ENCODE measurements at places on chromosomes 3 and 15. TPM values are rescaled to one million over a fixed set of nuclear protein-coding genes. Genes with fewer than 3 reads are reported as not detected.

GNAT1 gene
- total RNA-seq = not detected

PIERCE2 gene
- total RNA-seq = 0.18 TPM

ABHD10 gene
- 18.4 TPM for total RNA-seq

ADIPOQ gene
- total RNA-seq = not detected

BHLHE40 gene
- total RNA-seq = 30.5 TPM

A4GNT gene
- not detected for total RNA-seq

SERINC4 gene
- not detected for total RNA-seq

CHRNB4 gene
- total RNA-seq = not detected

ALDH1A2 gene
- total RNA-seq = 38.3 TPM

CACNA1D gene
- total RNA-seq = not detected

SLC26A6 gene
- total RNA-seq = 40.6 TPM

IL12A gene
- total RNA-seq = 2.9 TPM

DAZL gene
- total RNA-seq = not detected

WDR72 gene
- total RNA-seq = not detected

ISG20 gene
- 4.9 TPM for total RNA-seq

PTH1R gene
- total RNA-seq = 13.5 TPM

ZDHHC19 gene
- total RNA-seq = not detected

LOXL1 gene
- 177 TPM for total RNA-seq

NPRL2 gene
- total RNA-seq = 18.6 TPM

FAM107A gene
- total RNA-seq = 7.0 TPM

FBXO40 gene
- not detected for total RNA-seq

IQCF6 gene
- not detected for total RNA-seq

CFAP20DC gene
- 4.5 TPM for total RNA-seq

SLC28A1 gene
- not detected for total RNA-seq

Data from cardiac atrium fibroblast (primary cell).